Fibroblast of skin of scalp (primary cell): ENCODE measurements at places on chromosomes 1 and 21.
A peak's percentile ranks its signal among the peaks of the same experiment; 100 is the strongest.

GRCh38 chr1:102853701-102854187 lies 254.6 kb downstream of the COL11A1 start:
- no peak for DNase-seq

GRCh38 chr1:36857754-36858153 lies 176.6 kb downstream of the GRIK3 start:
- no peak for DNase-seq

- DNase-seq: peak; percentile 59
Measured at GRCh38 chr1:47231301-47232186, 481 bp downstream of the TAL1 start.

DNA sequence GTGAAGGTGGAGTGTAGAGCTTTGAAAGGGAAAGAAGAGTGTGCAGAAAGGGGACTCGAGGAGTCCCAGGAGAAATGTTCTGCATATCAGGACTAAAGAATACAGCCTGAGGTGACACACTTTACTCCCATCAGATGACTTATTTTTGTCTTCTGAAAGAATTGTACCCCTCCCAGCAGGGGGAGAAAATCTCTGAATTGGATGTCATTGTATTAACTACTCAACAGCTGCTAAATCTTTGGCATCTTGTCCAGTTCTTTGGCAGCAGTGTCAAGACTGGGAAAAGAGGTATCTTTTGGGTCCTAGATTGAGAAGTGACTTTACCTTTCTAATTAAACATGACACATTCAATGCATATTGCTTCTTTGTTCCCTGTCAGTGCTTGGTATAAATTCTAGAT lies 18.9 kb downstream of the UBE4B start:
- no peak for DNase-seq

DNA sequence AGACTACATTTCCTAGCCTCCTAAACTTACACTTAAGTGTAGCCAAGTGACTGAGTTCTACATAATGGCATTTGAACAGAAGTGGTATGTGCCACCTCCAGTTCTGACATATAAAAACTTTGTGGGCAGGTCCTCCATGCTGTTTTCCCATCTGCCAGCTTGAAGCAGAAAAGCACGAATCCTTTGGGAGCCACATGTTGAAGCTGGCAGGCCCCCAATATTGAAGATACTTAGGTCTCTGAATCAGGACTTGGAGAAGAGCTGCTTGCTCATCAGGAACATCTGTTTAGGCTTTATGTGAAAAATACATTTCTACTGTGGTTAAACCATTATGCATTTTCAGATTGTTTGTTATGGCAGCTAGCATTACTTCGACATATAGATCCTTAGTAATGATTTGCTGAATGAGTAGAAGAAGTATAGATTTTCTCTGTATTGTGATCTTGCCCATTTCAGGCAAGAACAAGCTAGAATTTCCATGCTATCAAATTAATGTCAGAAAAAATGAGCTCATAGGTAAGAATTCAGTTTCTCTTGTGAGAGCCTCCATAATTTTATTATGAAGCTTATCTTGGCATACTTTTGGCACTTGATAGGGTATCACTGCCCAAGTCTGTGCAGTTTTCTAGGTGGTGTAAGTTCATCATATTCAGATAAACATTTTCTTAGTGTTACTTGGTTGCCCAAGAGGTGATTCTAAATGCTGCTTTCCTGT lies 68.4 kb downstream of the GDAP2 start:
- DNase-seq: peak; percentile 92

GRCh38 chr1:234476172-234476571 lies 2.8 kb downstream of the TARBP1 start:
- no peak for DNase-seq

GRCh38 chr1:43363283-43363934 lies 4.4 kb downstream of the ELOVL1 start:
- DNase-seq: no peak

- DNase-seq: peak; percentile 54
Measured at GRCh38 chr1:170959385-170959784, 24.1 kb downstream of the MROH9 start.

- no peak for DNase-seq
Measured at GRCh38 chr1:153860285-153860684, 62.5 kb downstream of the GATAD2B start.

GRCh38 chr1:58324558-58324957 lies 222.0 kb downstream of the OMA1 start:
- DNase-seq: no peak

GRCh38 chr21:35232545-35233176 lies 183.6 kb upstream of the RUNX1 start:
- no peak for DNase-seq

DNA sequence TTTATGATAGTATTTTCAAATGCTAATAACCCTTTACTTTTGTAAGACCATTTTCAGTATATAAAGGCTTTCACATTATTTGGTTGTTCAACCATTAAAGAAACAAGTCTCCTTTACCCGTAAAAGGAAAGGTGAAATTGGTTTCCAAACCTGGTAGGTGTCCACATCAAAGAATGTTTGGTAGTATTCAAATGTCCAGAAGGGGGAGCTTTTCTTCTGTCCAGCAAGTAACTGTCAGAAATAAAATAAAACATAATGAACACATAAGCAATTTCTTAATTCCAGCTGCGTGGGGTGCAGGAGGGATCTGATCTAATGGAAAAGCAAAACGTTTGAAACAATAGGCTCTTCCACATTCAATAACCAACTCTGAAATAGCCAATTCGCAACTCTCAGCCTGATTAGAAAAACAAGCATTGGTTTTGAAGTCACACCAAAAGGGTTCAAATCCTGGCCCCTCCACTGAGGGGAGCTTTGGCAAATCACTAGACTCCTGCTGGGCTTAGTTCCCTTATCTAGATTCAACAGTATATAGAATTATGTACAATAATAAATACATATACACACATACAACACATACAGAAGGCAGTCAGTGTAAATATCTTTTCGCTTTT lies 11.0 kb downstream of the YIPF1 start:
- DNase-seq: peak; percentile 53

DNA sequence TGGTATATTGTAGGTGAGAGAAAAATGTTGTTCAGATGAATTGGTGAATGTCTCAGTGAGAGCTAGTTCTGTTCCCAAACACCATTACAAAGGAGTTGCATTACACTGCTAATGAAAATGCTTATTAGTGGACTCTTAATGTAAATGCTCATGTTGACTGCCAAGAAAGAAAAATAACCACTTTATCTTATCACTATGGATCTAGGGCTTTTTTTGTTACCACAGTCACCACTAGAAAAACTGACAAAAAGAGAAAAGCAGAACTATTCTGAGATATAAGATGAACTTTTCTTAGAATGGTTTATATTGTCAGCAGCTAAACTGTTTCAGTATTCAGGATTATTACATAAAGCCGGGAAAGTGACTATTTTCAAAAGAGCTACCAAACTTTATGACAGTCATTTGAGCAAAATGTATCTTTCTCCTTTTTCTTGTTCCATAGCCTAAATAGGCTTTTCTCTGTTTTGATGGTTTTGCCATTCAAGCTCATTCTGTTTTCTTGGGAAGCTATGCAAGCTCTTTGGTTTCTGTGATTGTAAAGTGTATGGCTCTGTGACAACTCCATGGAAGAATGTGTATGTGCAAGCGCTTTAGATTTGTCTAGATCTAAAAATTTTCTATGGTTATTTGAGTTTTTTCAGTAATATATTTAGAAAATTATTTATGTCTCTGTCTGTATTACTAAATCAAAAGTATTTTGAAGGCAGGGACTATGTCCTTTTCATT lies 64.2 kb upstream of the DPH5 start:
- no peak for DNase-seq

- peak; percentile 48 for DNase-seq
Measured at GRCh38 chr1:78286686-78287085, 204.1 kb upstream of the PTGFR start.

DNA sequence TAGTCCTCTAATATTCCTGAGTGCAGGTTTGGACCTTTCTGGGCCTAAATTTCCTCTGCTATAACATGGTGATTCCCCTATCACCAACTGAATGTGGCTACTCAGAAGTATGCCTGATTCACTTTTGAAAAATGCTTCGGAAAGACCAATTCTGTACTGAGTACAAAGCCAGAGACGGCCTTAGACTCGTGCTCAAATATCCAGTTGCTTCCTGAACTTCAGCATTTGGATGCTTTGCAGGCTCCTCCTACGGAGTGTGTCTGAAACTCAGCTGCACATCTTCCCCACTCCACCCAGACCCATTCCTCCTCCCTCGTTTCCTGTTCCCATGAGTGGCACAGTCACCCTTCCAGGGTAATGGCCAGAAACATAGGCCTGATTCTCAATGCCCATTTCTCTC lies 98.4 kb upstream of the GADD45A start:
- DNase-seq: peak; percentile 62

DNA sequence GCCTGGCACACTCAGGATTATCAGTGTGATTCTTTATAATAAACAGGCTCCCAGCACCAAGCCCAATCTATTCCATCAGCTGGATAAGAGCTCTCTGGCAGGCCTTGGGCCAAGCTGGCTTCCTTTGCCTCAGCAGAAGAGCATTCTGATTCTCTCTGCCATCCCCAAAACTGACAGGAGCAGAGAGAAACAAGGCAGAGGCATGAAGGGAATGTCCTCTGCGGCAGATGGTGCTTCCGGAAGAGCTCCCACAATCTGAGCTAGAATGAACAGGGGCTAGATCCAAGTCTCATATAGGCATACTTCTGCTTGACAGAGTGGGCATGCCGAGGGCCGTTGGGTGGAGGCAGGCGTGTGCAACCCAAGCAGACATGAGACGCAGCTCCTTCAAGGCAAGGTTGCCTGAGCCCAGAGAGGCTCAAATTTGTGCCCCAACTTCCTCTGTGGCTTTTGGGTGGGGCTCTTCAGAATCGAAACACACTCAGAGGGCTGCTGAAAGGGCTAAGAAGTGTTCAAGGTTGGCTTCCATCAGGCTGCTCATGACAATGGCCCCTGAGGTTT lies 4.0 kb downstream of the CAPN2 start:
- peak; percentile 75 for DNase-seq

DNA sequence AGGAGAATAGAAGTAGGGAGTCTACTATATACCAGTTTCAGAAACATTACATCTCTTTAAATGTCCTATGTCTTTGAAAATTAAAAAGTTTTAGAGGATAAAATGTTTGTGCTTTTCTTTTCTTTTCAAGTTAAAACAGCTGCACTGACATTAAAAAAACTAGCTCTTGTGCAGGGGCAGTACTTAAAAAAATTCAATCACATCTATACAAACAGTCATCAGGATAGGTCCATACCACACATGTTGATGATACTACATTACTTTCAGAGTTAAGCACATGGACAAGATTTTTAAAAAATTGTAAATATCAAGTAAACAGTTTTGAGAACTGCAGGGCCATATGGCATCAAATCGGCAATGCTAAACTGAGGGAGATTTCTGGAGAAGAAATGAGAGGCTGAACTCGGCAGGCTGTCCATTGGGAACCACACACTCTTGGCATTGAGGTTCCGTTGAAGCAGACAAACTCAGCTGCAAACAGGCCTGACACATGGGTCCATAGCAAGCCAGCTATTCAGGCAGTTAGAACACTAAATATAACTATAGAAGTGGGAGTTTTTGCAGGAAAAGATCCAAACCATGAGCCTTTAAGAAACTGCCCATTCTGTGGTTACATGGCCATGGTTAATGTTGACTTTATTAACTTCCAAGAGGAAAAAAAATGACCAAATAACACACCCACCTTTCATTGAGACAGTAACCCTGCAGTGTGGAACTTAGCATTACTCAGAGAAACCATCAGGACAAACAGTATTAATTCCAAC lies 84.5 kb upstream of the BCL10 start:
- peak; percentile 63 for DNase-seq
